HS-5 (cell line): ENCODE measurements at places on chromosomes 7 and 10.

GRCh38 chr7:137818036-137818435 is 28.7 kb downstream of the DGKI start:
- peak; percentile 1 for DNase-seq

DNA sequence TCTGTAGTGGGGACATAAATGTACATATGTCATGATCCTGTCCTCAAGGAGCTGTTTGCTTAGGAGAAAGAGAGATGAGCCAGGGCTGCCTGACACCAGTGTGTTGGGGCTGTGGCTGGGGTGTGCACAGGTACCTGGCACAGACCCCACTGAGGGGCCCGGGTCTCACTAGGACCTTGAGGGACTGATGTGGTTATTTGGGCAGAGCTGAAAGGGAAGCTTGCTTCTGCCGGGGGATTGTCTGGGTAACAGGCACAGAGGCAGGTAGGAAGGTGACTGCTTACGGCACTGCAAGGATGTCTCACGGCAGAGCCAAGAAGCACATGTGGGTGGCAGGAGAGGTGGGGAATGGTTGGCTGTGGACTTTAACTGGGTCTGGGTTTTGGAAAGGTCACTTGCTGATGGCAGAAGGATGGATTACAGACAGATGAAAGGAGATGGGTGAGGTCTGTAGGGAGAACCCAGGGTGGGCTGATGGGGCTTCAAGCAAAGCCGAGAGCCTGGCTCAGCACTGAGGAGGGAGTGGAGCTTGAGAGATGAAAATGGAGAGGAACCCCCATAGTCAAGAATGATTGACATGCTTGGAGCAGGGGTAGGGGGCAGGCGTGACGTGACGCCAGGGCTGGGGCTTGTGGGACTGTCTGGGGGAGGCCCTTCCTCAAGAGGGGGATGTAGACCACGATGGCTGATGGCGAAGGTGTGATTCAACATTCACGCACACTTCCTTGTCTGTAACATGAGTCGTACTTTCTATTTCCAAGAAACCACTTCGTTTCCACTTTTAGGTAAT is 207.7 kb upstream of the SHH start:
- no peak for DNase-seq

DNA sequence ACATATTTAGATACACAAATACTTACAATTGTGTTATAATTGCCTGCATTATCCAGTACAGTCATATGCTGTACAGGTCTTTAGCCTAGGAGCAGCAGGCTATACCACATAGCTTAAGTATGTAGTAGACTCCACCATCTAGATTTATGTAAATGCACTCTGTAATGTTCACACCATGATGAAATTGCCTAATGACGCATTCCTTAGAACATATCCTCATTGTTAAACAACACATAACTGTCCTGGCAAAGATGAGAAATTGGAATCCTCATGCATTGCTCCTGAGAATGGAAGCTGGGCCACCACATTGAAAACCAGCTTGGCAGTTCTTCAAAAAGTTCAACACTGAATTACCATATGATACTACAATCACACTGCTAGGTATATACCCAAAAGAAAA is 1002.8 kb upstream of the CELF2 start:
- DNase-seq = no peak

DNA sequence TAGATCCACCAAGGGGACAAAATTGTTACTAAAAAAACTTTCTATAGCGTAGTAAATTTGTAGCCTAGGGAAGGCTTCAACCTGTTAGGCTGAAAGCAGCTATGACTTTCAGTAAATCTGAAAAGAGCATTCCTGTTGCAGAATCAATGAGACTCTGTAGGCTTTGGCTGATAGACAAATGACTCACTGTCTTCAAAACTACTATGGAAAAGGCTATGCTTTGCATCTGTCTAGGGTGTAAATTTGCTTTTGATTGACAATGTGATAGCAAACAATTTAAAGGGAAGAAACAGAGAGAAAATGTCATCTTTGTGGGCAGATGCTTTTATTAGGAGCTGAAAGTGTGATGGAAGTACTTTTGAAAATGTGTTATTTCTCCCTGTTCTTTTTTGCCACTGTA is 60.6 kb downstream of the ARL5B start:
- no peak for DNase-seq

GRCh38 chr7:105849122-105849855 is 27.1 kb downstream of the ATXN7L1 start:
- DNase-seq = no peak
